ENCODE measurements at places on chromosomes 3 and 15.

DNA sequence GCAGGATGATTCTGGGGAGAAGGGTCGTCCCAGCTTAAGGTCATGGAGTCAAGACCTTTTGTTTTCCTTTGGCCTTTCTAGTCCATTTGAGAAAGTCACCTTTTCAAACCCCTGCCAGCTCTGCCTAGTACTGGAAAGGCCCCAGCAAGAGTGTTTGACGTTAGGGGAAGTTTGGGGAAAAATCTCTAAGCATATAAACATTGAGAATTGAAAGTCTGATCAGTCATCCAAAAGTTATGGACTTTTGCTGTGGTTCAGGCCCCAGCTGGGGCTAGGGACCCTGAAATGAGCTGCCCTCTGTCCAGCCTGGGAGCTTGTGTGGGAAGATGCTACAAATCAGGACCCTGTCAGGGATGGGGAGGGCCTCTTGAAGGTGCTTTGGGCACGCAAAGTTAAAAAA is 21.6 kb downstream of the SLC6A6 start:
- no peak for DNase-seq

DNA sequence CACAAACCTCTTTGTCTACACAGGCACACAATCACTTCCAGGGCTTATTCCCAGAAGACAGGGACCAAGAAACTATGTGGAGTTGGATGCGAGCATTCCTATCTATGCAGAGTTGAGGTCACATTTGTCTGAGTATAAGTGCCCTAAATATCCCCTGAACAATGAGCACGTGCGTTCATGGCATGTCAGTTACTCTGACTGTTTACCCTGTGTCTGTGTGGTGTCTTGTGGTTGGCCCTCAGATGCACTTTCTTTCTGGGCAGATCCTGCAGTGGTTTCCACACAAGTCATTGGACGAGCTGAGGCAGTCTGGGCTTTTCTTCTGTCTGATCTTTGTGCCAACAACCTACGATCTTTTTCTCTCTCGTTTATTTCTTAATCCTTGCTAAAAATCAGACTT is 134.5 kb downstream of the FBN1 start:
- DNase-seq = no peak

DNA sequence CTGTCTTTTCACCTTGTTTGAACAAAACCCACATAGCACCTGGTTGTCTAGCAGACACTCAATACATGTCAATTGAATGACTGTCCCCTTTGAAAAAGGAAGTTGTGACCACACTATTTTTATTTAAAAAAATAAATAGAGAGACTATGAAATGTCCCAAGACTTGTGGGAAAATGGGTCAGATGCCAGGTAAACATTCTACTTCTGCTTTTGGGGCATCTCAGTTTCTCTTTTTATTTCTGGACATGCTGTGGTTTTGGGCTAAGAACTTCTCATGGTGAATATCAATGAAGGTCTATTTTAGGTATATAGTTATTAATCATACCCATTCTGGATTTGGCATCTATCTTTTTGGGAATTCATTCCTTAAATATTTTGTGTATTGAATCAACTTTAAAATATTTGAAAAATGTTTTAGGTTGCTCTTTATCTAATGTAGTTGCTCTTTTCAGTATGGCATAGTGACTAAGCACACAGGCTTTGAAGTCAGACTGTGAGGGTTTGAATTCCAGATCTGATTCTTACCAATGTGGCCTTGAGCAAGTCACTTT is 4.4 kb downstream of the TMEM45A start:
- no peak for DNase-seq

- no peak for DNase-seq
These were observed 31.3 kb upstream of the PEX5L start for GRCh38 chr3:180068023-180068422.

GRCh38 chr15:92883876-92884435 is 16.2 kb upstream of the CHD2 start:
- DNase-seq = no peak

DNA sequence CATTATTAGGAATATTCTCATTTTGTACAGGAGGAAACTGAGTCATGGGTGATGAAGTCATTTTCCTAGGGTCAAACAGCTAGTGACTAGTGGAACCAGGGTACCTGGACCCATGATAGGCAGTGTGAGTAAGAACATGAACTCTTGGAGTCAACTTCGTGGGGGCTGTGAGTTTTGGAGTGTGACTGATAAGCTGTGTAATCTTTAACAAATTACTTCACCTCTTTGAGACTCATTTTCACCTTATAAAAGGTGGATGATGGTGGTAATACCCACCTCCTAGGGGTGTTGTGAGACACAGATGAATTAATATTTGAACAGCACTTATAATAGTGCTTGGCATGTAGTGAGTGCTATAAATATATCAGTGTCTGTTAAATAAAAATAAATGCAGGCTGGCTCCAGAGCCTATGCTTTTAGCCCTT is 9.1 kb downstream of the SEMA6D start:
- DNase-seq = no peak

DNA sequence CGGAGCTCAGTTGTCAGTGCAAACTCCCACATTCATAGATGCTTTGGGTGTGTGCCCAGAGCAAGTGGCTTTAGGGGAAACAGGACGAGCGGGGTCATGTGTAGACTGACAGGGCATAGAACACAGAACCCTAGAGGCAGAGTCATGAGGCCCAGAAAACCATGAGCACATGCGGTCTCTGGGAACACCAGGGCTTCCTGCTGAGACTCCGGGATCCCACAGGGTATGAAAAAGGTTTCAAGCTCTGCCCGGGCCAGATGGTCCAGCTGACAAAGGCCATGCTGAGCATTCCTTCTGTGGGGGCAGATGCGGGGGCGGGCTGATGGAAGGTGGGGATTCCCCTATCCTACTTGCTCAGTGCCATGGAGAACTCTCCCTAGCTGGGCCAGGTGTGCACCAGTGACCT is 44.8 kb downstream of the ROPN1B start:
- no peak for DNase-seq

DNA sequence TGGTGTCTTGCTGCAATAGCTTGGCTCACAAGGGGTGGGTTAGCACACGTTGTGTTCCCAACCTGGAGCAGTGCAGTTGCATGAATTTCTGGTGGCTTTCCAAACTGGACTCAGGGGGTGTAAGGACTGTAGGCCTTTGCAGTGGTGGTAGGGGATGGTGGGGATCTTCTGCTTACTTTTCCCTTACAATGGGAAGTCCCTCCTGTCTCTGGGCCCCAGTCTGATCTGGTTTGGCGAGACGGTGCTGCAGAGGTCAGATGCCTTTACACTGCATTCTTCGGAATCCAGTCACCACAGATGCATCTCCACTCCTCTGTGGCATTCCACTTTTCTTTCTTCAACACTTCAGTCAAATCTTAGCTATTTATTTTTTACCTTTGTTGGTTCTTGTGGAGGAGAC is 132.1 kb downstream of the DOCK3 start:
- no peak for DNase-seq

GRCh38 chr3:45417930-45418847 is 29.8 kb downstream of the LARS2 start:
- DNase-seq = no peak

GRCh38 chr15:95868970-95869369 is 461.5 kb upstream of the NR2F2 start:
- DNase-seq = no peak

DNA sequence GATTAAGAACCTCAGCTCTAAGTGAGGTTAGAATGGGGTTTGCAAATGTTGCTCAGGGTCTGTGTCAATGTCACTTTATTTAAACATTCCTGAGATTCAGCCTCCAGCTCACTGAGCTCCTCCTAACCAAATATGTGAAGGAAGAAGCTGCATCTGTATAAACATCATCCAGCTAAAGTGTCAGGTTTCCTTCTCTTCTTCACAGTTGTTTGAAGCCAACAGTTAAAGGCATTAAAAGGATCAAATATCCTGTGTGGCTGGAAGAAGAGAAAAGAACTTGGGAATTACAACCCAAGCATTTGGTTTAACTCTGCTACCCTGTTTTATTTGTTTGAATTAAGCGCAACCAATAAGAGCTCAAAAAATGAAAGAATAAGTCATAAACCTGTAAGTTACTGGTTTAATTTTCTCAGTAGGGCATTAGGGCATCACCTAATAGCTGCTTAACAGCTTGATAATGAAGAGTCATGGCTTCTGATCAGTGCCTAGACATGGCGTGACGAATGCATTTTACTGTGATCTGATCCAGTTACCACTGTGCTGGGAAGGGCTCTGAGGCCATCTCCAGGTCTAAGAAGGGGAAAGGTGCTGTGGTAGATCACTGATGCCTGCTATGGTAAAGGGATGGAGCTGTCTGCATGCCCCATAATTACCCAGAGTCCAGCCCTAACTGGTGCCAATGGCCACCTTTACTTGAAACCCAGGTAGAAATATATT is 165.7 kb upstream of the TSC22D2 start:
- no peak for DNase-seq

GRCh38 chr15:94584833-94585244 is 353.5 kb downstream of the MCTP2 start:
- DNase-seq = peak; percentile 60

GRCh38 chr3:60669636-60670035 is 581.6 kb downstream of the FHIT start:
- no peak for DNase-seq

DNA sequence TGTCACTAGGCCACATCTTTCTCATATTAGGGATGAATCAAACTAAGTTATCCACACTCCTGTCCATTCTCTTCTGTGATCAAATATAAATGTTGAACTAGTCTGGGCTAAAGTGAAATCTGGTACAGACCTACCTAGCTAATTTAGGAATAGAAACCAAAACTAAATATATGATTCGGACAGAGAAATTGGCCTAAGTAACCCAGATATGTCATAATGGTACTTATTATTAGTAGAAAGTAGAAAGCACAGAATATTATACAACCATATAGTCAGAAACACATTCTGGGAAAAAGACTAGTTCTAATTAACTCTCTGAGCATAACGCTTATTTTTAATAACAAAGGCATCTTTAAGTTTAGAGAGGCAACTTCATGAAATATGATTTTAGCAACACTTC is 389.0 kb downstream of the LSAMP start:
- DNase-seq = no peak

GRCh38 chr3:72182206-72182605 is 397.3 kb upstream of the PROK2 start:
- DNase-seq = no peak

DNA sequence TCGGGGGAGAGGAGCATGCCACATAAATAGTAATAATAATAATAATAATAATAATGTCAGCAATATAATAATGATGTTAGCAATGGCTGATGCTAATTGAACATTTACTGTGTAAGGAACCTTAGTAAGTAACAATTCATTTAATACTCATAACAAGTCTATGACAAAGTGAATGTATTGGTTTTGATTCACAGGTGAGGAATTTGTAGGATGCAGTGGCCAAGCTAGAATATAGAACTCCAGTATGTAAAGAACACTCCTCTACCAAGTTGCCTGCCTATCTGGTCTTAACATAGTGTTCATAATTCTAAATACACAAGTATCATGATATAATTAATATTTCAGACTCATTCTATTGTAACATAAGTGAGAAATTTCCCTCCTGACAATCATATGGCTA is 1016.5 kb downstream of the ROBO1 start:
- no peak for DNase-seq

- no peak for DNase-seq
These were observed 107.0 kb downstream of the IQSEC1 start for GRCh38 chr3:12965999-12966846.

DNA sequence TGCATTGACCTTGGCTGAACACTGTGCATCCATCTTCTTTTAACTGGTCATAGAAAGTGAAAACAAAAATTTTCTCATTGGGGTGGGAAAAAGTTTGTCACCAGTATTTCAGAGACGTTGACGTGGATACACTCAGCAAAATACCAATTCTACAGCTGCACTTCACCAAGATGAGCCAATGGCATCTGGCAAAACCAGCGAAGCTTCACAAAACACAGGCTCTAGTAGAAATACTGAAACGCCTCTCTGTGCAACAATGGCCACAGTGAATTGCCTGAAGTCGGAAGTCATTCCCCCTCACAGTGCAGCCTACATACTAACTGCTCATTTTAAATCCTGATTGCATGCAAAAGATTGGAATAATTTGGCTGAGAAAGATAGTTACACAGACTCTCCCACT is 17.0 kb downstream of the PCYT1A start:
- DNase-seq = no peak

DNA sequence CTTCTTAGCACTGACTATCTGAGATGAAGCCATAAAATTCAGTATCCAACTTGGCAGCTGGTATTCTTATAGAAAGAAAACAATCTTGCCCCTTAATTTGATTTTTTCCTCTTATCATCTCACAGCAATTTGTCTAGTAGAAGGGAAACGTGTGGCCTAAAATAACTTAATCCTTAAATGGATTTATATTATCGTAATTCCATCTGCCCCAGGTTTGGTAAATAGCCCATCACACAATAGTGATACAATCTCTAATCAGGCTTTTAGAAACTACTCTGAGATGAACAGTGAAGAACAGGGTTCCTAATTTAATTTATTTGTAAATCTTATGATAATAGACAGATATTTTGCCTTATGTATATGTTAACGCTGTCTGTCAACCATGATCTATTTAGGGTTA is 24.8 kb downstream of the PEX5L start:
- DNase-seq = no peak

DNA sequence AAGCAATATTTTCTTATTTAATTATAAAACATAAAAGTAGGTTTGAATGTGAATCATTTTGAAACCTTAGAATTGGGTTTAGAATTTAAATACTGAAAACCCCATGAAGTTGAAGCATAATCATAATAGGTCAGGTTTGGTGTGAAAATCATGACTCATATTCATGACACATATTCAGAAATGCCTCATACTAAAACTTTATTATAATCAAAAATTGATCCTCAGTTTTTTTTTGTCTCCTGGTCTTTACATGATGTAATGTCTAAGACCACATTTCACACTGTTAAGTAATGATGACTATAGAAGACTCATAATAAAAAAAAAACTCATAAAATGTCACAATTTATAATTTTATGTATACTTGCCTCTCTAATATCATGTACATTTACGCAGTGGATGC is 190.4 kb downstream of the FOXP1 start:
- DNase-seq = no peak

DNA sequence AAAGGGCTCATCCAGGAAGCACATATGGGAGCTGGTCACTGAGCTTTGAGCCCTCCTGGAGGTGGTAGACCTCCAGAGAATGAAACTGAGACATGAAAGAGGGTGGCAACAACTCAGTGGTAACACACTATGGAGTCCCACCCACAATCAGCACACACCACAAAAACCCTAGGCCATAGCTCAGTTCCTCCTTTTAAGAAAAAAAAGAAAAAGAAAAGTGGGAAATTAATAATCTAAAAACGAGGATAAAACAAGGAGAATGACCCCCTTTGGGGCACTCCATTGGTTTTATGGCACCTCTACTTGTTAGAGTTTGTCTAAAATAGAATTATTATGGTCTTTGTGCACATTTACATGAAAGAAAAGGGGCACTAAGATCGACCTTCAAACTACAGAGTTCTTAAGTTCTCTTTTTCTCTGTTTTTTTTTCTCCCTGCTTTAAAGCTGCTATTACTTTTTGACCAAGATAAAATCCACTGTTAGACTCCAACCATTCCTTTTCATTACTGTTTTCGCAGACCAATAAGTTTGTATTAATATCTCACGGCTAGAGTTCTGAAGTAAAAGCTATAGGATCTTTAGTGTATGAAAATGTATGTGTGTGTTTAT is 40.2 kb upstream of the ZBTB20 start:
- no peak for DNase-seq

GRCh38 chr15:46242935-46243334 is 608.1 kb downstream of the SQOR start:
- DNase-seq = no peak

Data from HL-60 (cell line).